ENCODE measurements at places on chromosomes 4 and X. TPM values are rescaled to one million over a fixed set of nuclear protein-coding genes. Genes with fewer than 3 reads are reported as not detected.

Gene SOD3
- total RNA-seq, result not detected

Gene FAM9C
- not detected for total RNA-seq

Gene KLHL34
- 0.47 TPM for total RNA-seq

Gene CT45A2
- total RNA-seq, result not detected

Gene STATH
- not detected for total RNA-seq

Gene MUC7
- total RNA-seq, result not detected

Gene ATP2B3
- total RNA-seq, result not detected

Gene LRPAP1
- total RNA-seq, result 49.8 TPM

Measured in activated CD8-positive, alpha-beta T cell treated with anti-CD3 and anti-CD28 coated beads for 36 hours (primary cell).